ENCODE measurements at places on chromosomes 3 and 15. TPM values are rescaled to one million over a fixed set of nuclear protein-coding genes. Genes with fewer than 3 reads are reported as not detected.

EPHA3 gene
- not detected for total RNA-seq

GOLGA8Q gene
- 0.22 TPM for total RNA-seq

SPINK8 gene
- not detected for total RNA-seq

CD276 gene
- total RNA-seq, result 80.8 TPM

GOLGA8K gene
- total RNA-seq, result 0.42 TPM

BNC1 gene
- 0.72 TPM for total RNA-seq

PGBD4 gene
- total RNA-seq, result 1.6 TPM

TMEM207 gene
- not detected for total RNA-seq

TMEM45A gene
- total RNA-seq, result 2.7 TPM

HACL1 gene
- 24.4 TPM for total RNA-seq

GABRR3 gene
- not detected for total RNA-seq

GOLGA8T gene
- total RNA-seq, result 0.80 TPM

SAXO2 gene
- total RNA-seq, result 2.2 TPM
